RPMI8226 (cell line): ENCODE measurements at places on chromosomes 5 and 9.

GRCh38 chr5:135337064-135337463 lies 62.0 kb downstream of the MACROH2A1 start:
- DNase-seq = no peak

- peak; percentile 71 for DNase-seq
Observed at GRCh38 chr5:74206579-74207550, 433.7 kb downstream of the ENC1 start.

- DNase-seq = no peak
Observed at GRCh38 chr5:100899675-100900074, 3.4 kb downstream of the ST8SIA4 start.

DNA sequence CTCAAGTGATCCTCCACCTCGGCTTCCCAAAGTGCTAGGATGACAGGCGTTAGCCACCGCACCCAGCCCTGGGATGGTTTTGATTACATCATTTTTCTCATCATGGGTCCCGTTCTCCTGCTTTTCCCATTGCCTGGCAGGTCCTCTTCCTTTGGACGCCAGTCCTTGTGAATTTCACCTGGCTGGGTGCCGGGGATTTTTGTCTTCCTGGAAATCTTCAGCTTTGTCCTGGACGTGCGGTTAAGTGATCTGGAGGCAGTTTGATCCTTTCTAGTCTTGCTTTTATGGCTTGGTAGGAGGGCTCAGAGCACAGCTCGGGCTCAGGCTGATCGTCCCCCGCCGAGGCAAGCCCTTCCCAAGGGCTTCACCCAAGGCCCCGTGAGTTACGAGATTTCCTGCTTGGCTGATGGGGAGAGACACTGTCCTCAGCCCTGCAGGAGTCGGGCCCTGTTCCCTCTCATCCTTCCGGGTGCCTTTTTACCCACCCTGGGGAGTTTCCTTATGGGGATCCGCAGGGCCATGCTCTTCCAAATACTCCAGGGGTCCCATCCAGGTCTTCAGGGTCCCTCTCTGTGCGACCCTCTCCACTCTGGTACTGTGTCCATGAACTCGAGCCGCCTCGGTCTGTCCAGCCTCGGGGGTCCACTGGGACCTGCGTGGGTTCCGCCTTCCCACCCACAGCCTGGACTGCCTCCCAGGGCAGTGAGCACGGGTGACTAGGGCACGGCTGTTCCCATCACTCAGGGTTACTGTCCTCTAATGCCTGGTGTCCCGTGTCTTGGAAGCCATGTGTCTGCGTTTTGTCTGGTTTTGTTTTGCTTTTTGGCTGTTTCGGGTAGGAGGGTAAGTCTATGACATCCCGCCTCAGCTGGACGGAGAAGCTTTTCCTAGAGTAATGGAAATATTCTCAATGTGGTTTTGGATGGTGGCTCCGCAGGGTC lies 22.3 kb upstream of the EGFL7 start:
- no peak for DNase-seq

DNA sequence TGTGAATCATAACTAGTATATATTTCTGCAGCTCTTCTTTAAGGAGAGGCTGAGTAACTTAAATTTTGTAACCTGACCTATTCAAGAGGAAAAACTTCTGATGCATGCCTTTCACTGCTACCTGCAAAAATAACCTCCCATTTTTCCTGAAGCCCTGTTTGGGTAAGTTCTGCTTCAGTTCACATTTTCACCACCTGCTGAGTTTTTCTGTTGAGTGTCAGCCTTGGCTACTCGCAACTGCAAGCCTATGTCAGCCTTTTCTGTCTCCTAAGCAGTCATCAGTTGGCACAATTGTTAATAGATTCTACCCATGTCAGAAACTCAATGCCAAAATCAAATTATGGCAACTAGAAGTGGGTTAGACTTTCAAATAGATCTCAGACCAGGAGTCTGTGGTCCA lies 8.2 kb upstream of the TNFAIP8 start:
- DNase-seq = peak; percentile 70

GRCh38 chr9:2745560-2746380 lies 28.5 kb downstream of the KCNV2 start:
- DNase-seq = no peak

DNA sequence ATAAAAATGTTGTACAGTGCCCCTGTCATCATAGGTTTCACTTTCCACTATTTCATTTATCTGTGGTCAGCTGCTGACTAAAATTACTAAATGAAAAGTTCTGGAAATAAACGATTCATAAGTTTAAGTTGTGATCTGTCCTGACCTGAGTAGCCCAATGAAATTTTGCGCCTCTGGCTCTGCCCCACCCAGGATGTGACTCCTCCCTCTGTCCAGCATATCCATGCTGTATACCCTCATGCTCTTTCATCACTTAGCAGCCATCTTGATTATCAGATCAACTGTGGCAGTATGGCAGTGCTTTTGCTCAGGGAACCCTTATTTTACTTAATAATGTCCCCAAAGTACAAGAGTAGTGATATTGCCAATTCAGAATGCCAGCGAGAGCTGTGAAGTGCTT lies 97.3 kb downstream of the STARD4 start:
- no peak for DNase-seq

DNA sequence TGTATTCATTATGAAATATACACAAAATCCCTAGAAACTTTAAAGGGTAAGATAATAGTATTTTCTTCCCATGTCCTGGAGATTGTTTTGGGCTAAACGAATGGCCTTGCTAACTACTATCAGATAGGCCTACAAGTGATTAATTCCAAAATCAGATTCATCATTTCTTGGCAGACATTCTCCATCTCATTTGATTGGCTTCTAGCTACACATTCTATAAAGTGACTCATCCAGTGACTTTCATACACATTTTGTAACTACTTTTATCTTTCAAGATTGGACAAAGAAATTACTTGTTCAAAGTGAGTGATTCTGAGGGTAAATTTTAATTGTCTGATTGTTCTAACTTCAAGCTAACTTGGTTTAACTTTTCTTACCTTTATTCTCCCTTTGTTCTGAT lies 93.3 kb downstream of the RAPGEF6 start:
- no peak for DNase-seq

DNA sequence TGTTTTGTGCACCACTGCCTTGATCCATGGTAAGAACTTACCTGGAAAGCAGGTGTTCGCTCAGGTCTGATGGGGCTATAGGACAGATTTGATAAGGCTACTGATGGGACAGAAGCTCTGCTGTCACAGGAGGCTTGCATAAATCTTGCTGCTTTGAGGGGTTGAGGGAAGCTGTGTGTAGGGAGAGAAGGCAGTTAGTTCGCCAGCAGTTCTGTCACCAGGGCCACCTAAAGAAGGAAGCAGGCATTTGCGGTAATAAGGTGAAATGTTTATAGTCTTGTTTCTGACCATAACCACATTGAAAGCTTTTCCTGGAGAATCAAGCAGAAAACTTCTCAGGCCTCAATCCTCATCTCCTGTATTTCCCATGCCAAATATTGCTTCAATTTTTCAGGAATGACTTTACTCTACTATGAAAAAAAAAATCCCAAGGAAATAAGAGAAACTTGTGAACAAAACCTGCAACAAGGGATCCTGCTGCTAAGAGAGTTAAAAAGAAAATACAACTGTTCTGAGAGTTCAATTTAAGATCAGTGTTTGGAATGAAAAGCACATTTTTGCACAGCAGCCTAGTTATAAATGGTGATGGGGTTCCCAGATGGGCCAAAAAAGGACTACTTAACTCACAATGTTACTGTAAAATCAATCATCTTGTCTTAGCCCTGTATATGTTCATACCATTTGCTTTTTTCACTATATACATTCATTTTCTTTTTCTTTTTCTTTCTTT lies 122.0 kb upstream of the RANBP3L start:
- no peak for DNase-seq
